ENCODE measurements at places on chromosomes 5 and 9.
A peak's percentile ranks its signal among the peaks of the same experiment; 100 is the strongest.

DNA sequence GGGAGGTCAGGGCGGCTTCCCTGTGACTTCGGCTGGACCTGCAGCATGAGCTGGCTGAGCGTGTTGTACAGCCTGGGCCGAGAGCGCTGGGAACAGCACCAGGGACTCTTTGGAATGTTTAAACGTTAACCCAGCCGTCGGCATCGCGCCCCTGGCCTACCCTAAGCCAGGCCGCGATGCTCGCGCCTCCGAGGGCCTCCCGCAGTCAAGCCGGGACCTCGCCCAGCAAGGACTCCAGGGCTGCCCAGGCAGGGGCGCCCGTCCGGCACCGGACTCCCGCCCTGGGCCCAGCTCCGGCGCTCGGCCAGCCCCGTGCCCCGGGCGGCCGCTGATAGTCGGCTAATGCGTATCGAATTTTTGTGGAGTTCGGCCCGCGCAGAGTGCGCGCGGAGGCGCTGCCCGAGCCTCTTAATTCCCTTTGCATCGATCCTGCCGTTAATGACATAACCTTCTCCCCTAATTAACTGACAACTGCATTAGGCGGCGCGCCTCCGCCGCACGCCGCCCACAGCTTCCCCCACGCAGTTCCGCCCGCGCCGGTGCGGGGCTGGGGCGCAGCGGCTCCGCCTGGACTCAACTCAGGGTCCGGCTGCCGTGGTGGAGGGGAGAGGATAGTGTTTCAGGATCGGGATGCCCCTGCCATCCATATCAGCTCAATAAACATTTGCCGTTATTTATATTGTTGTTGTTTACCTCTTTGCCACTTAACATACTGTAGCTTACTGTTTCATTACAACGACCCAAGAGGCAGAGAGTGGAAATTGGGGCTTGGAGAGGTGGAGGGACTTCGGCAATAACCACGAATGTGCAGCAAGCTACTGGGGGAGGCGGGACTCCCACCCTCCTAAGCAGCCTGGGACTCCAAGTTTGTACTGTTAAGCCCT lies 28.8 kb upstream of the CDC23 start:
- DNase-seq: peak; percentile 13

DNA sequence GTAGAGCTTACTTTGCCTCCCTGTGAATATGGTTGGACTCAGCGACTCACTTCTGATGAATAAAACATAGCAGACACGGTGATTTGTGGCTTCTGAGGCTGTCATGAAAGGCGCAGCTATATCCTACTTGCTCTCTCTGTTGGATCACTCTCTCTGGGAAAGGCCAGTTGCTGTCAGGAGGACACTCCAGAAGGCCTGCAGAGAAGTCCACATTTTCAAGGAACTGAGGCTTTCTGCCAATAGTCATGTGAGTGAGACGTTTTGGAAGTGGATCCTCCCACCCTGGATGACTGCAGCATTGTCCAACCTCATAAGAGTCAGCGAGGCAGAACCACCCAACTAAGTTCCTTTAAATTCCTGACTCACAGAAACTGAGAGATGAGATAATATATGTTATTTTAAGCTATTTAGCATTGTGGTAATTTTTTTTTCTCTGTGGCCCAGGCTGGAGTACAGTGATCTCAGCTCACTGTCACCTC lies 156.0 kb upstream of the MAST4 start:
- DNase-seq: peak; percentile 96

DNA sequence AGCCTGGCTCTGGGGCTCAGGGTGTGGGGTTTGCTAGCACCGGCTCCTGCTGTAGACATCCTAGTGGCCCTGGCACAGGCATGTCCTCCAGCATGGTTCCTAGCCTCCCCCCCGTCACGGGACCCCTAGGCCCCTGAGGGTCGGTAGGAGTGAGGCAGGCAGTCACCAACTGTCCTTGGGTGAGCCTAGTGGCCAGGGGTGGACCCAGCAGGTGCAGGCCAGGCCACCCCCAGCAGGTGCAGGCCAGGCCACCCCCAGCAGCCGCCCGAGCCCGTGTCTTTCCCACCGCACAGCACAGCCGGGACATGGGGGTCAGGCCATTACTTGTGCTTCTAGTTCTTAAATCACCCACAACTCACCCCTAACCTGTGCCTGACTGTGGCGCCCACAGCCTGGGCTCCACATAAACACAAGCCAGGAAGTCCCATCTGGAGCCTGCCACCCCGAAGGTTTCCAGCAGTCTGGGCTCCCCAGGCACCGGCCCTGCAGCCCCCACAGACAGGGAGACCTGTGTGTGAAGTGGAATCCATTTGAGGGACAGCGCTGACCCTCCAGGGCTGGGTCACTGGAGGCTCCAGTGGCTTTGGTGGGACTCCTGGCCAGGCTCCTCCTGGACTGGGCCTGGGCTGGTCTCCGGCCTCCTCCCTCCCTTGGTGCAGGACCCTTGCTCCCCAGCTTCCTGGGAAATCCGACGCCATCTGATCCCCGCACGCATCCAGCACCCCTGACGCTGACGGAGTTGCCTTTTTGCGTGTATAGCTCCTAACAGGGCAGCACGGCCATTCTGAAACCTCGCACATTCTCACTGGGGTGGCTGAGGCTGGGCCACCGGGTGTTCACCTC lies 114.1 kb upstream of the LPCAT1 start:
- DNase-seq: no peak

- DNase-seq: no peak
These were observed 69.6 kb downstream of the ANKRD33B start for GRCh38 chr5:10633271-10634049.

DNA sequence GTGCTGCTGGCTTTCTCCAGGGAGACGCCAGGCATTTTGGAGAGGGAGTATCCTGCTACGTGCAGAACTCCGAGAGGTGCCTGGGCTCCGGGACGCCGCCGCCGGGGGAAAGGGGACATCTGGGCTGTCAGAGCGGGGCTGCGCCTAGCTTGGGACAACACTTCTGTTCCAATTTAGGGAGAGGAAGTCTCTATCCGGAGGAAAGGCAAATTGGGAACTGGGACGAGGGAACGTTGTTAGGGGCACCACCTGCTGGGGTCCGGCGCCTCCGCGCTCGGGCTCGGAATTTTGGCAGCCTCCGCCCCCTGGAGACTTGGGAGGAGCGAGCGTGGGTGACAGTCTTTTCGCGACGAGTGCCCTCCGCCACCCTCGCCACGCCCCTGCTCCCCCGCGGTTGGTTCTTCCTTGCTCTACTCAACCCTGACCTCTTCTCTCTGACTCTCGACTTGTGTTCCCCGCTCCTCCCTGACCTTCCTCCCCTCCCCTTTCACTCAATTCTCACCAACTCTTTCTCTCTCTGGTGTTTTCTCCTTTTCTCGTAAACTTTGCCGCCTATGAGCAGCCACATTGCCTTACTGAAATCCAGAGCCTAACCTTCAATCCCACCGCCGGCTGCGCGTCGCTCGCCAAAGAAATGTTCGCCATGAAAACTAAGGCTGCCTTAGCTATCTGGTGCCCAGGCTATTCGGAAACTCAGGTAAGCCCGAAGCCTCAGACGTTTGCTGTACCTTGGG lies 1.6 kb downstream of the TSLP start:
- DNase-seq: peak; percentile 80

GRCh38 chr9:90504486-90504885 lies 138.1 kb downstream of the DIRAS2 start:
- no peak for DNase-seq

DNA sequence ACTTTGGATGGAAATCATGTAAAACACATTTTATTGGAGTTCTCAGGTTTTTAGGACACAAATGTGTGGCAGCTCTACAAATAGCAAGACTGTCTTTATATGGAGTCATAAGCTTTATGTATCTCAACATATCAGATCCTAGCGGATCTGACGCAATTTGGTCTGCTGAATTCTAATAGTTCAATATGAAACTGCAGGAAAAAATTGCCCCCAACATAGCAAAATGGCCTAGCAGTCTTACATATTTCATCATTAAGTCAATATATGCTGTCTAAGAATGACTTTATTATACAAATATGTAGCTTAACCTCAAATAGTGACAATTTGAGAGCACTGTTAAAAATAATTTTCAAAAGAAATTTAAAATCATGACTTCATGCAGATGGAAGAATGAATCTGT lies 244.3 kb downstream of the TAF11L14 start:
- DNase-seq: no peak

- DNase-seq: peak; percentile 25
These were observed 899 bp upstream of the RAPGEF6 start for GRCh38 chr5:131635684-131636572.

DNA sequence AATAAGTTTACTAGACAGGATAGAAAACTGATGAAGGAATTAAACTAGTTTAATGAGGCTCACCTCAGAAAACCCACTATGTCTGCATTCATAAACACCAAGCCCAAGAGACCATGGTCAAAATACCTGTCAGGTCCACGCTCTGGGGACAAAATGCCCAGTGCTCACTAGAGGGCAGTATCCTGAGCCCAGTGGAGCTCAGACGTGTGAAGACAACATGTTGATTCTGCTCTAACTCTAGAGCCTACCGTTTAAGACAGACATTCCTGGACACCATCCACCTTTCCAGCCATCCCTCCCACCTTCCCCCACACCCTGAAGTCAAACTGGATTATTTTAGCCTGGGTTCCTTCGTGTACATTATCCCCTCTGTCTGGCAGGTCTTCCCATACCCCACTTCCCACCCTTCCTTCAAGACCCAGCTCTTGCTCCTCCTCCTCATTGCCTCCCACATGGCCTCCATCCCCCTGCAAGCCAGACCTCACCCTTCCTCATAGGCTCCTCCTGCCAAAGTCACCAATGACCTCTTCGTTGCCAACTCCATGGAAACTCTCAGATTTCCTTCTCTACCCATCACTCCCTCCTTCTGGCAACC lies 142.3 kb upstream of the FSTL4 start:
- DNase-seq: peak; percentile 47

GRCh38 chr5:135703016-135703550 lies 124.3 kb upstream of the CXCL14 start:
- DNase-seq: no peak

DNA sequence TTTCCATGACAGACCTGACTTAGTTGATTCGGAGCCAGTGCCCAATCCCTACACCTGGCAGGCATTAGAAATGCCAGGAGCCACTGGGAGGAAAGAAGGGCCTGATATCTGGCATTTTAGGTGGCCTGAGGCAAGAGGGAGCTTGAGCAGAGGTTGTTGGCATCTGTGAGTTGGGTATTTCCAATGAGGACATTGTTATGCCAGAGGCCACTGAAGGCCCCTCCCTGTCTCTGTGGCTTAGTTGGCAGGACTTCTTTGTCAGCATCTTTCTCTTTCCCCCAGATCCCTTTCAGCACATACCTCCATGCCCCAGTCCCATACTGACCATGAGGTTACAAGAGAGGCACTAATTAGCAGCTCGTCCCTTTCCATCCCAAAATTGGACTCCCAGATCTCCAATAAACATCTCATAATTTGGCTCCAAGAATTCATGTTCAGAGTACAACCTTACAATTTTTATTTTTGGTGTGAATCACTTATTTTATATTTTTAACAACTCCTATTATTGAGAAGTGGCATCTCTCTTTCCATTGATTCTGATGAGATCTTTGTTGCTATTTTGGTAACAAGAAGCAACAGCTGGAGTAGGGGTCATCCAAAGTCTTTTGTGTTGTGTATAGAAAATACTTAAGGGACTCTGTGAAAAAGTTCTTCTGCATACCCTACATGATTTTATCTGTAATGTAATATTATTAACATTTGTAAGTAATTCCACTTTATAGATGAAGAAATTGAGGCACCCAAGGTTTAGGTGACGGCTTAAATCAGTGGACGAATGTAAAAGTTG lies 68.6 kb upstream of the MAP3K1 start:
- DNase-seq: peak; percentile 58

GRCh38 chr5:132093271-132093670 lies 19.7 kb downstream of the CSF2 start:
- DNase-seq: no peak

- DNase-seq: no peak
These were observed 6.6 kb downstream of the TMEM171 start for GRCh38 chr5:73126957-73127356.

GRCh38 chr5:133376986-133377385 lies 235.4 kb downstream of the FSTL4 start:
- DNase-seq: no peak

DNA sequence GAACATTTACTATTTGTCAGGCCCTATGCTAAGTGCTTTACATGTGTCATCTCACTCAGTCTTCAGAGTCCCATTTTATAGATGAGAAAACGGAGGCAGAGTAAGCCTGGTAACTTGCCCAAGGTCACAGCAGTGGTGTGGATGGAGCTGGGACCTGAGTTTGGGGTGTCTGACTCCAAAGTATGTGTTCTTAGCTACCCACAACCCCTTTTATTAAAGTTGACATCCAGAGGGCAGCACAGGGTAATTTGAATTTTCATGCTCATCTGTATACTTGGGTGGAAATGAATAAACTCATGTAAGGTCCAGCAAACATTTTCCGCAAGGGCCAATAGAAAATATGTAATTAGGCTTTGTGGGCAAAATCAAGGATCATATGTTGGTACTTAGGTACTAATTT lies 93.4 kb upstream of the SLC25A48 start:
- no peak for DNase-seq

Data from suppressor macrophage treated with lipopolysaccharide for 1 hour (primary cell).